ENCODE measurements at places on chromosomes 5 and 9.

DNA sequence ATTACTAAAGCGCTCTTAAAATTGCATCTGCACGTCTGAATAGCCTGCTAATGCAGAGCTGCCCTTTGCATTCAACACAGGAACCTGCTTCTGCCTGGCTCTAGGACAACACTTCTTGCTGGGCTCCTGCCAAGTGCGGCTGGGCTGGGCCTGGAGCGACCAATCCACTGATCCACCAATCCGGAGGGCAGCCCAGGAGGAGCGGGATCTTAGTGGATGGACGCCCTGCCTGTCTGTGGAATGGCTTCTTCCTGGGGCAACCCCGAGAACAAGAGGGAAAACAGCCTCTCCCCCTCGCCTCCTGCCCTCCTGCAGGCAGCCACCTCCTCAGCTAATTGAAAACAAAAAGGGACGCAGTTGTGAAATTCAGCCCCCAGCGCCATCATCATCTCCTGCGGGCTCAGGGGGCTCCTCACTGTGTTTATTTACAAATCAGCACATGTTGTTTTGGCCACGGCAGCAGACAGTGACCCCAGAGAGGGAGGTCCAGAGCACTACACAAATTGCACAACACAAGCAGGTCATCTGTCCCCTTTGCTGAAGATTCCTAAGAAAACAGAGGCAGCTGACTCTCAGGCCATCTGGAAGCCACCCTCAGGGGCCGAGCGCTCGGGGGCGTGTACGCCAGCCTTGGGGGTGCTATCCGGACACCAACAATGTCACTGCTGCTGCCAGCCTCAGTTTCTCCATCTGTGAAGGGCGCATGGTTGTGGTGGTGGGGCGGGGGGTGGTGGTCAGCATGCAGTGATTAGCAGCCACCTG, 57.3 kb downstream of the GADD45G start:
- no peak for DNase-seq

DNA sequence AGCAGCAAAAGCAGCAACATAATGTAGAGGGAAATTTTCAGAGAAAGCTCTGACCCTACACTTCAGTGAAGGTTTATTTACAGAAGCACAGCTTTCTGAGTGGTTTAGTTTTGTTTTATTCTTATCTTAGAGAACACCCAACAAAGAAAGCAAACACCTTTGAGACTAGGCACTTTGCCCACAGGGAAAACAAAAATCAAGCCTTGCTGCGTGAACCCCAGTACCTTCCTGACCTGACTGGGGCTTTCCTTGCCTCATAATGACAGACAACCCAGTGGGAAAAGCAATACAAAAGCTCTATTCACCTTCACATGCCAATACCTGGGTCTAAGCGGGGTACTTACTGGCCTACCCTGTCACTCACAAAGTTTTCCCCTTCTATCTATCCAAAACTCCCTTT, 189.8 kb downstream of the HINT1 start:
- no peak for DNase-seq

GRCh38 chr9:112869917-112870316, 20.8 kb downstream of the SLC46A2 start:
- no peak for DNase-seq

GRCh38 chr5:53917826-53918225, 357.4 kb downstream of the NDUFS4 start:
- no peak for DNase-seq

- no peak for DNase-seq
These were observed 187.6 kb upstream of the S1PR3 start for GRCh38 chr9:88803546-88804253.

- DNase-seq, result no peak
These were observed 93.1 kb upstream of the ACO1 start for GRCh38 chr9:32291370-32291769.

- no peak for DNase-seq
These were observed 3.1 kb downstream of the MAN2A1 start for GRCh38 chr5:109692852-109693251.

DNA sequence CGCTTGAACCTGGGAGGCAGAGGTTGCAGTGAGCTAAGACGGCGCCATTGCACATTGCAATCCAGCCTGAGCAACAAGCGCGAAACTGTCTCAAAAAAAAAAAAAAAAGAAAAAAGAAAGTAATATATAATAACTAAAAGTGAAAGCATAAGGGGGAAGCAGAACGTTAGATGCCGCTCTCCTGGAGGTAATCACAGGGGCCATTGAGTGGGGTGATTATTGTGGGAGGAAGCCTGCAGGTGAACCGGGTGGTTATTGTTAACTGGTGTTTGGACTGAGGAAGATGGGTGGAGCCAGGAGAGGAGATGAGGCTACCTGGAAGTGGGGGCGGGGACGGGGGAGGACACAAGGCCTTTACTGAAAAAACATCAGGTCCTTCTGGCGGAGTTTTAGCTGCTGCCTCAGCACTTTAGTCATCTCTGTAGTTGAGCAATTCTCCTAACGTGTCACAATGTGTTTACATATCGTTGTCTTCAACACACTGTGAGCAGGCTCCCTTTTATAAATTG, 5.3 kb upstream of the TJP2 start:
- peak; percentile 18 for DNase-seq

DNA sequence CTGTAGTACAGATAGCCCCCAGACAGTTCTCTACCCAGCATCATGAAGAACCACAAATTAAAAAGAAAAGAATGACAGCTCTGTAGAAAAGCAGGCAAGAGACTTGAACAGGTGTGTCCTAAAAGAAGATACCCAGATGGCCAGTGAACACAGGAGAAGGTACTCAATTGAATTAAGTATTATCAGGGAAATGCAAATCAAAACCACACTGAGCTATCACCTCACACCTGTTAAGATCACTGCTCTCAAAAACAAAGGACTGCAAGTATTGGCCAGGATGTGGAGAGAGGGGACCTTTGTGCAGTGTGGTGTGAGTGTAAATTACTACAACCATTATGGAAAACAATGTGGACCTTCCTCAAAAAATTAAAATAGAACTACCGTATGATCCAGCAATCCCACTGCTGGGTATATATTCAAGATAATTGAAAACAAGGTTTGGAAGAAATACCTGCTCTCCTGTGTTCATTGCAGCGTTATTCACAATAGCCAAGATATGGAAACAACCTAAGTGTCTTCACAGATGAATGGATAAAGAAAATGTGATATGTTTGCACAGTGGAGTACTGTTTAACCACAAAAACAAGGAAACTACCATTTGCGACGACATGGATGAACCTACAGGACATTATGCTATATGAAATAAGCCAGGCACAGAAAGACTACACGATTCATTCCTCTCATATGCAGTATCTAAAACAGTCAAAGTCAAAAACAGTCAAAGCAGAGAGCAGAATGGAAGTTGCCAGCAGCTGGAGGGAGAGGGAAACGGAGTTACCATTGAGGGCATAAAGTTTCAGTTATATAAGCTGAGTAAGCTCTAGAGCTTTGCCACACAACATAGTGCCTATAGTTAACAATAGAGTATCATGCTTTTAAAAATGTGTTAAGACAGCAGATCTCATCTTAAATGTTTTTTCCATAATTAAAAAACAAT, 102.6 kb downstream of the WNK2 start:
- DNase-seq, result no peak

DNA sequence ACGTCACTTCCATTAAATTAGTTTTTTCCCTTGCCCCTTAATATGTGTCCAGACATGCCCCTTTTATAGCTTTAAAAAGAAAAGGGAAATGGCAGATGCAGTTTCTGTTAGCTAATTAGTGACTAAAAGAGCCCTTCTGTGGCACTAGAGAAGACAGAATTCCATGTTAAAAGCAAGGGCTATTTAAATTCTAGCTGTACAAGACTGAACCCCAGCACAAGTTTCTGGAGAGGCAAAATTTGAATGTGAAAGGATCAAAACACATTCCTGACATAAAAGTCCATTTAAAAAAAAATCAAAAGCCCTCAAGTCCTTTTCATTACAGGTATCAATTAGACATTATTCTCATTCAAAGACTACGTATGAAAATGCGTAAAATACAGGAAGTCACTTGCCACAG, 78.7 kb downstream of the HAPLN1 start:
- DNase-seq, result no peak

DNA sequence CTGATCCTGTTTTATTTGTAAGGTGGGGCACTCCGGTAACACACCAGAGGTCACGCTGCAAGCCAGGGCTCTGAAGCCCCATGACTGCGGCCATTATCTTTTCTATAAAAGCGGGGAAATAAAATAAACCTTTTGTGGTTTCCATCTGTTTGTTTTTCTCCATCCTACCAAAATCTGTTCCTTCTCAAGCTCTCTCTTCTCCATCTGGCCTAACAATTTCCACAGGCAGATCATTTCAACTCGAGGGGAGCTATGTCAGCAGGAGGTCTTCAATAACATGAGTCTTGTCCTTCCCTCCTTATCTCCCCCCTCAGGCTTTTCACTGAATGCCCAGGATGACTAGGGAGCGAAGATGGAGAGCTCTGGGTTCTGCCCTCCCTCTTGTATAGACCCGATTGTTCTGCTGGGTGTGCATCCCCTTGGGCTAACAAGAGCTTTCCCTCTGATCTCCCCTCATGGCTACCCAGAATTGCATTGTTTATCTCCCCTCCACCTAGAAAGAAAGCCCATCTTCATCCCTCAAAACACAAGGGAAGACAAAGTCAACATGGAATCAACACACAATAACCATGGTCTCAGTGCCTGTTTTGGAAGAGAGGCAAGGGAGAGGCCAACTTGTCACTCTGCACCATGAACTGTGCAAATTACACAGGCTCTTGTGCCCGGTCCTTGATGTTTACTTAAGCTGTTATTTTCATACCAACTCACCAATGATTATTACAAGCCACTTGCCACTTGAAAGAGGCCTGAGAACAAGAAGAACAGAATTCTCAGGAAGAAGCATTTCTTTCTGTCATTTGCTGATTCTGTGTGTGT, 187.8 kb downstream of the FANCC start:
- DNase-seq, result no peak

GRCh38 chr9:108885643-108886348, 23.7 kb downstream of the ACTL7A start:
- no peak for DNase-seq

- DNase-seq, result peak; percentile 16
These were observed 621 bp downstream of the SEC16A start for GRCh38 chr9:136482046-136482792.

DNA sequence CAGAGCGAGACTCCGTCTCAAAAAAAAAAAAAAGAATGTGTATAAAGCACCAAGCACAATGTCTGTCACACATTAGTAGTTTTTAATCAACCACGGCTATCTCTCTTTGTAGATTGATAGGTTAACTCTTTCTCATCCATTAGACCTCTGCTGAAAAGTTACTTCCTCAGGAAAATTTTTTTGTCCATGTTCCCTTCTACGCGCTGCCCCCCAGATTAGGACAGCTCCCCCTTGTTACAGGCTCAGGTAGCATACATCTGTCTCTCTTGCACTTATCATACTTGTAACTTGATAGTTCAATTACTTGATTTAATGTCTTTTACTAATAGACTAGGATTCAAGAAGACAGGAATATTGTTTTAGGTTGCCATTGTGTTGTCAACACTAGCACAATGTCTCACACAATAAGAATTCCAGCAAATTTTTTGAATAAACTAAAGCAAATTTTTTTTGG, 1.5 kb downstream of the SPDL1 start:
- no peak for DNase-seq

DNA sequence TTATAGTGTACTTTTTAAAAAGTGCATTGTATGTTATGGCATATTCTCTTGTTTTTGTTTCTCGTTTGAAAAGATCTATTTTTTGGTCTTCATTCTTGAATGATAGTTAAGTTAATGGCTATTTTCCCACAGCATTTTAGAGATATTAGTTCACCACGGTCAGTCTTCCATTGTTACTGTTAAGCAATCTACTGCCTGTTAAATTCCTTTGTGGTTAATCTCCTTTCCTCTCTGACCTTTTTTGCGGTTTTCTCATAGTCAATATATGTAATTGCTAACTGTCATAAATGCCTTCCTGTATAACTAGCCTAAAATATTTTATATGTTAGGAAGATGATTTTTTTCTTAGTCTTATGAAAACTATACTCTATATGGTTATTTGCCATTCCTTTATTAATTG, 250.8 kb upstream of the FBXL7 start:
- DNase-seq, result no peak

- DNase-seq, result no peak
These were observed 15.3 kb upstream of the NDST1 start for GRCh38 chr5:150492621-150493020.

DNA sequence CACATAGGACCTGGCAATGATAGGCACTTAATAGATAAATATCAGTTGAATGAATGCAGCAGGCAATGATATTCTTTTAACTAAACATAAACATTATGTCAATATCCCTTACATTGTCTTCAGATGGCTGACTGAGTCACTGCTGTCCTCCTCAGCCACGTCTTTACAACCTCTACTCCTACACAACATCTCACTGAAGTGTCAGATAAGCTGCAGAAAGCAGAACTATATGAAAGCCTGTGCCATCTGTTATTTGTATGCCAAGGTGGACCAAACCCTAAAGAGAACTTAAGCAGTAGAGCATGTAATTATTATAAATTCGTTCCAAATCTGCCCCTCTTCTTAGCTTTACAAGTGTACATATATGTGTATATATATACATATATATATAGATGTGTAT, 271.2 kb downstream of the RASEF start:
- DNase-seq, result no peak

DNA sequence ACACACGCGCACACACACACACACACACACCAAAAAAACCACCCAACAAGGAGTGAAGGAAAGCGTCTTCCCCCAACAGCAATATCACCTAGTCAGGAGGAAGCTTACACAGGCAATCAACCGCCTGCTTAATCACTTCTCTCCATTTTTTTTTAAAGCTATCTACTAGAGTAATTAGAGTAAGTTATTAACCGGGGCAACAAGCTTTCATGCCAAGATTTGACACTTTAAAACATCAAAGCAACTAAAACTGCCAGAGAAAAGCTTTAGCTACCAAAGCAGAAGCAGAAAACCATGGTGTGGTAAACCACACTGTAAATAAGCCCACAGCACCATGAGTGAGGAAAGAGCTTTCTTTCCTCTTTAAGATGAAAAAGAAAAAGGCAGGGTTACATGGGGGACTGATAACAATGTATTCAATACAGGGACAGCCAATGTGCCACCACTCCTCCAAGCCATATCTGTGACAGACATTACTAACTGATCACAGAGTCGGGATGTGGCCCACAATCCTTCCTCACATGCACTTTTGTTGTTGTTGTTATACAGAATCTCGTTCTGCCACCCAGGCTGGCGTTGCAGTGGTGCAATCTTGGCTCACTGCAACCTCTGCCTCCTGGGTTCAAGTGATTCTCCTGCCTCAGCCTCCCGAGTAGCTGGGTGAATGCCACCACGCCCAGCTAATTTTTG, 282.1 kb downstream of the CRB2 start:
- DNase-seq, result no peak

GRCh38 chr9:97807681-97808080, 45.3 kb upstream of the FOXE1 start:
- DNase-seq, result no peak

Data from activated CD8-positive, alpha-beta memory T cell treated with anti-CD3 and anti-CD28 coated beads for 48 hours (primary cell).